Activated CD4-positive, alpha-beta T cell treated with anti-CD3 and anti-CD28 coated beads, Interleukin-2, amount 10 ng/mL, durations not matched to agents 24 days and 14 days (primary cell): ENCODE measurements at places on chromosomes 2 and 18. TPM values are rescaled to one million over a fixed set of nuclear protein-coding genes. Genes with fewer than 3 reads are reported as not detected.
A peak's percentile ranks its signal among the peaks of the same experiment; 100 is the strongest.

ZNF516 gene
- 0.85 and 1.6 TPM in 2 replicates for total RNA-seq

POU3F3 gene
- total RNA-seq: not detected in 2 replicates

DNA sequence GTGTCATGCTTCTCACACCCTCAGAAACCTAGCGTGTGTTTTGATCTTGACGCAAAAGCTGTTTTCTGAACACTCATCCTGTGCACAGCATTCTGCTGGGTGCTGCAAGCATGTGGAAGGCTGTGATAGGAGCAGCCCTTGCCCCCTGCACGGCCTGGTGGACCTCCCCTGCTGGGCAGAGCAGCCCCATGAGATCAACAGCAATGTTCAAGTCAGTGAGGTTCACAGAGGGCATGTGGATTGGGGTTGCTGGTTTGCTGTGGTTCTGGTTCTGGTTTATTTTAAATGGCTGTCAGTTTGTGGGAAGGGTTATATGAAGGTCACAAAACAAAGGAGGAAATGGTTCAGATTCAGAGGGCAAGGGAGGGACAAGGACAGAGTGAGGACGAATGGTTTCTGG is 71.3 kb downstream of the SOWAHC start:
- H3K4me1 ChIP-seq: no peaks in the 10 kb centered on the region
- H3K4me3 ChIP-seq: no peak overlapping the region
- H3K36me3 ChIP-seq: no peaks in the 10 kb centered on the region
- peaks cover 5% of the 10 kb centered on the region for H3K27me3 ChIP-seq
- DNase-seq: no peak

ZNF532 gene
- total RNA-seq: 0.79 and 1.0 TPM in 2 replicates

PLB1 gene
- total RNA-seq: 0.63 and 1.8 TPM in 2 replicates

GRCh38 chr2:44051593-44052347 is 56.0 kb upstream of the LRPPRC start:
- H3K27me3 ChIP-seq: peaks cover 1% of the 10 kb centered on the region
- no peak overlapping the region for H3K4me3 ChIP-seq
- no peaks in the 10 kb centered on the region for H3K4me1 ChIP-seq
- H3K36me3 ChIP-seq: no peaks in the 10 kb centered on the region
- no peak for DNase-seq

DNA sequence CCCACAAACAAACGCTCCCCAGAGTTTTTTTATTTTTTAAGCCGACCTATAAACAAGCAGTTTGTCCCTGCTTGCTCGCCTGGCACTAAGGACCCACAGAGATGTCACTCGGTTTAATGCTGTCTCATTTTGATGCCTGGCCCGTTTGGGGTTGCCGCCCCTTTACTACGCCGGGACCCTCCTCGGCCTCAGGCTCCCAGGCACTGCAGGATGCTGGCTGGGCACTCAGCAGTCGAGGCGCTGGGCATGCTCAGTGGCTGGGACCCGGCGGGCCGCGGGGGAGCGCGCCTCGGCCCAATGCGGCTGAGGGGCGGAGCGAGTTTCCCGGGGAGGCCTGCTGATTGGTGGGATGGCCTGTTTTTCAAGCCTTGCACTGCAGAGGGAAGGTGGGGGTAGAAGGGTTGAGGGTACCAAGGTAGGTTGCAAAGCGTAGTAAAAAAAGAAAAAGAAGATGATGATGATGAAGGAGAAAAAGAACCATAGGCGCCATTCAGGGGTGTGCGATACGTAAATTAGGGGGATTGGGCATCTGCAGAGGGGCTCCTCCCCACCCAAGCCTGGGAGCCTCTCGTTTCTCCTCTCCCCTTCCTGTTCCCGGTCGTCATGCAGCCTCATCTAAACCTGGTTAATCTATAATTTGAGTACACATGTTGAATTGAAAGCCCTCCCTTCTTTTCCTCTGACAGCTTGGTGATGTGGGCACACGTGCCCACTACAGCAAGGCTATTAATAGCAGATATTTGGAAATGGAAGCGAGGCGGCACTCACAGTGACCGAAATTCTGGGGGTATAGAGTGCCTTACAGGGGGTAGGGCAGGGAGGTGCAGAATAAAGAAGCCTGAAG is 1.5 kb upstream of the IRS1 start:
- DNase-seq: peak; percentile 92
- H3K27ac ChIP-seq: peak overlapping the region; percentile 72
- peaks cover 26% of the 10 kb centered on the region for H3K4me1 ChIP-seq
- H3K4me3 ChIP-seq: peak overlapping the region; percentile 81
- peaks cover 20% of the 10 kb centered on the region for H3K27me3 ChIP-seq

GRCh38 chr2:196177124-196177523 is 5.7 kb upstream of the STK17B start:
- H3K4me3 ChIP-seq: peak overlapping the region; percentile 78
- DNase-seq: peak; percentile 67
- no peaks in the 10 kb centered on the region for H3K27me3 ChIP-seq
- H3K4me1 ChIP-seq: peaks cover 73% of the 10 kb centered on the region
- peak overlapping the region; percentile 92 for H3K27ac ChIP-seq
